Peyer's patch (tissue), 4 donors: ENCODE measurements at places on chromosomes 4 and X. TPM values are rescaled to one million over a fixed set of nuclear protein-coding genes. Genes with fewer than 3 reads are reported as not detected.
A peak's percentile ranks its signal among the peaks of the same experiment; 100 is the strongest.

RBMX2 gene
- 10.2 TPM for total RNA-seq

TMEM144 gene
- 35.1 TPM for total RNA-seq

SLC38A5 gene
- total RNA-seq: 9.1 TPM

MTMR8 gene
- 13.0 TPM for total RNA-seq

FABP2 gene
- total RNA-seq: 130 TPM

SH2D1A gene
- total RNA-seq: 1.6 TPM

HTN1 gene
- not detected for total RNA-seq

SUPT20HL2 gene
- total RNA-seq: not detected

DNA sequence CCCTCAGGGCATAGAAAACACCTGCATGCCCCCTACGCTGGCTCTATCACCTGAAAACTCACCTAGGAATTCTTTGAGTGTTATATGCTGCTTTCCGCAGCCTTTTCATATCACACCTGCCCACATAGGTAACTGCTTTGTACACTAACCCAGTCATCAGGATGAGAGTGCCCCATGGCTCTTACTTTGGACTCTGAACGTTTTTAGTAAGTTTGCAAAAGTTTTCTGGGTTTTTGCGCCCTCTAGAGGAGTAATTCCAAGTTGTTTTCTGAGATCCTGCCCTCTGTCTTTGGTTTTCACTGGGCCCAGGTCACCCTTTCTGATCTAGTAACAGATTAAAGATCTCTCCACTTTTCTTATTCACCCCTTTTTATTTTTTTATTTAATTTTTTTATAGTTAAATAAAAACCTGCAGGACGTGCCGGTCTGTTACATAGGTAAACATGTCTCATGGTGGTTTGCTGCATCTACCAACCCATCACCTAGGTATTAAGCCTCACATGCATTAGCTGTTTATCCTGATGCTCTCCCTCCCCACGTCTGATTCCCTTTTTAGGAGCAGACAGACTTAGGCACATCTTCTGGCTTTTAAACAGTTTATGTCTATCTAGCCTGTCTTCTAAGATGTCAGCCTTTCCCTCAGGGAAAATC lies 139.2 kb downstream of the NWD2 start:
- no peak for DNase-seq

DNA sequence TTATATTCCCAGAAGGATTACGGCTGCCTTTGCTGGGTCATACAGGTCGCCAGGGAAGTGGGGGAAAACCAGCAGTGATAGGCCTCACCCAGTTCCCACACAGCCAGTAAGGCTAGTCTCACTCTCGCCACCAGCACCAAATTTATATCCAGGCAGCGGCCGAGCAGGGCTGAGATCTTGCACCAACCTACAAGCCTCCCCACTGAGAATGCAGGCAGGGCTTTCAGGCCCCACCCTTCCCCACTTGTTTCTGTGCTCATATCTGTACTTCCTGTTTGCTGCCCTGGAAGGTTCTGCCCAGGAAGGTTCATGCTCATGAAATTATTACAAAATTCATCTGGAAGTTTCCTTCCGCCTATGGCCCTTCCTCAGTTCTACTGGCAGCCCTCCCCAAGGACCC lies 179.7 kb downstream of the STIM2 start:
- no peak for DNase-seq

- DNase-seq: no peak
These were observed 84.5 kb downstream of the CD99L2 start for GRCh38 chrX:150813922-150814321.

- no peak for DNase-seq
These were observed 179.4 kb downstream of the DHRSX start for GRCh38 chrX:2321411-2321810.

DNA sequence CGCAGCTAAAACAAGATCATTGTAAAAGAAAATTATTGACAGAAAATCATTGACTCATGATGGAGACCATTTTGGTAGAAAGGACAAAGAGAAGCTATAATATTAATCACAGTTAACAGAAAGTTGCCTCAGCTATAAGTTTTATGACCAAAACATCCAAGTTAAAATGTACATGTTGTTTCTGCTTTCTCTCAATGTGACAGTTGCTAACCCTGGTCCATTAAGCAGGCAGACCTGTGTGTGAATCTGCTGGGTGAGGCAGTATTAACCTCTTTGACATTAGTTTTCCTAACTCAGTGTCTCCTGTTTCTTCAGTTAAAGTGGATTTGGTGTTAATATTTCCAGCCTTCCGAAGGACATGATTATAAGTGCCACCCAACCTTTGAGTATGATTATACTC lies 94.8 kb upstream of the DCLK2 start:
- no peak for DNase-seq

- no peak for DNase-seq
These were observed 14.2 kb downstream of the ZMYM3 start for GRCh38 chrX:71239781-71240180.

DNA sequence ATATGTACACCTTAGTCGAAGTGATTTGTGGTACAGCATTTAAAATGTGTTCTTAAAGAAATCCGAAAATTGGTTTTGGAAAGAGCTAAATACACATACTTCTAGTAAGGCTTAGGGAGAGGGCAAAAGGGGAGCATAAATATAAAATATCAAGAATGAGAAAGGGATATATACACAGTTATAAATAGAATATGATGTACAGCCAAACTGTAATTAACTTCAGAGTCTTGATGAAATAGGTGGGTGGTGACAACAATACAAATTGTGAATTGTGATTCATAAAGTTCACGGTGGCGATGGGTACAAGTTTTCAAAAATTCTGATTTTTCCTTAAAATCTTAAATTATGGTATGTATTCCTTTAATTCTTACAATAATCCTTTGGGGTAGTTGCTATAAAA lies 62.2 kb downstream of the KDM6A start:
- no peak for DNase-seq

- DNase-seq: no peak
These were observed 8.3 kb downstream of the MAGEA11 start for GRCh38 chrX:149720021-149720689.

DNA sequence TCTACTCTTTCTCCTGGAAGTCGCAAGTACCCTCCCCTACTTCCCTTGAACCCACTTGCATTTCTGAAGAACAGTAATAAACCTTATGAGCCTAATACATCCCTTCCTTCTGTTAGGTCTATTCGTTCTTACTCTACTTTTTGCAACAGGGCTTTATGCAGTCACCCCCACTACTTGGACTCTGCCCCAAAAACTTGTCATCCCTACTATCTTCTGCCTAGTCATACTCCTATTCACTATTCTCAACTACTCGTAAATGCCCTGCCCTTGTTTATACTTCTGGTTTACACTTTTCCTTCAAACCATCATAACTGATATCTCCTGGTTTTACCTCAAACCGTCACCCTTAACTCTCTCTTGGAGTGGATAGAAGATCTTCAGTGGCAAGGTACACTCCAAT lies 55.2 kb upstream of the SLIT2 start:
- DNase-seq: no peak

DNA sequence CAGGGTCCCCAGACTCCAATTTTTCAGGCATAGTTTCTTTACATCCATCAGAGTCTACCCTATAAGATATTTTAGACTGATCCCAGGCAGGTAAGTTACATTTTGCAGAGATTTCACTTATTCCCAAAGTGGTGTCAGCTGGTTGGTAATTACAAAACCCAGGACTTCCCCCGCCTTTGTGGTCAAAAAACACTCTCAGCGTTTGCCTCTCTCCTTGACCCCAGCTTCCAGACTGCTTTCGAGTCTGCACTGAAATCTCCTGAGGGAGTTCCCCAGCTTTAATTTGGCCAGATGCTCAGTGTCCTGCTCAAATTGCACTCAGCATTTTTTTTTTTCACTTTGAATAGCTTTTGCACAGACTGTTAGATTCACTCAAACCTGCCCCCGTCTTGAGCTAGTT lies 11.2 kb upstream of the AMOT start:
- no peak for DNase-seq

DNA sequence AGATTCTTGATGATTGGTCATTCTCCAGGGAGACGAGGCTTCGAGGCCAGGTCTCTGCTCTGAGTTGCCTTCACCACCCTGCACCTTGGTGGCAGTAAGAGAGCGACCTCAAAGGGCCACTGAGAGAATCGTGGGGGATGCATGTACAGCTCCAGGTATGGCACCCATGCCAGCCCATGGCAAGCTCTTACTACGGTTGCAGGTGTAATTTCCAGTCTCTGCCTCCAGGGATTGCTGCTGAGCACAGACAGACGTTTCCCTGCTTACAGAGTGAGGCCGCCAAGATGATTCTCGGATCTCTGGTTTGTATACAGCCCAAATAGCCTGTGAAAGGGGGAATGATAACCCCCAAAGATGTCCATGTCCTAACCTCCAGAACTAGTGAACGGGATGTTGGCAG lies 16.3 kb upstream of the DRD5 start:
- no peak for DNase-seq

- DNase-seq: no peak
These were observed 23.7 kb downstream of the MGARP start for GRCh38 chr4:139256349-139256748.

DNA sequence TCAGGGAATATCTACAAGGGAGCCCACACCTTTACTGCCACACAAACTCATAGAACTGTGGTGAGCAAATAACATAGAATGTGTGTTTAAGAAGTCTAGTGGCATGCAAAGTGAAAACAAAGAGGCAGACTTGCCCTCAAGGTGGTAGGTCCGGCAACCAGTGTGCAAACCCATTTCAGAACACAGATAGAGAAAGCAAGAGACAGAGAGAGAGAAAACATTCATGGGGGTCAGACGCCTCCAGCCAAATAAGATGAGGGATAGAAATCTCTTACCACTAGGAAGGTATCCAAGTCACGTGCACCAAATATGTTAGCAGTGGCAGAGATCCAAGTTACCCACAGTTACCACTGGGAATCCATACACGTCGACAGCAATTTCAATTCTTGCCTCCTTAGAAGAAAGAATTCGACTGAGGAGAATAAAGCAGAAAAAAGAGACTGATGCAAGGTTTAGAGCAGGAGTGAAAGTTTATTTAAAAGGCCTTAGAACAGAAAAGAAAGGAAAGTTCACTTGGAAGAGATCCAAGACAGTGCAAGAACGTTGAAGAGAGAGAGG lies 252.8 kb downstream of the NAP1L3 start:
- no peak for DNase-seq

- DNase-seq: no peak
These were observed 7.4 kb downstream of the PCDH18 start for GRCh38 chr4:137524725-137525369.

- DNase-seq: no peak
These were observed 32.2 kb upstream of the SLIT2 start for GRCh38 chr4:20219521-20219920.

- DNase-seq: no peak
These were observed 49.0 kb upstream of the SLC16A2 start for GRCh38 chrX:74372272-74372671.

- DNase-seq: no peak
These were observed 13.0 kb downstream of the NSDHL start for GRCh38 chrX:152843852-152844251.

- DNase-seq: no peak
These were observed 15.2 kb downstream of the LINC00632 start for GRCh38 chrX:140724736-140725135.

DNA sequence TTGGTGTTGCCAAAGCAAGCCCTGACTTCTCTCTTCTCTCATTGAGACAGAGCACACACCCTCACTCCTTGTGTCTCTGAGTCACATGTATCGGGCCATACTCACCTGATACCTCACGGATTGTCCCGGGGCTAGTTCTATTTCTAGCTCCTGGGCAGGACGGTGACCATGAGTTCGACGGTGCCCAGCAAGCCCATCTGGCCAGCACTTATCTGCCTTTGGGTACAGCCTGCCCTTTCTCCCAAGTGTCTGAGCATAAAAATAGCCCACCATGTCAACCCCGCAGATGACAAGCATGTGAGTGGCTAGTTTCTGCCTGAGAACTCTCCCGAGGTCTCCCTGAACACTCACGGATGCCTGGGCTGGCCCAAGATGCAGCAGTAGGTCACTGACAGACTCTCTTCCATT lies 158.5 kb downstream of the DHRSX start:
- no peak for DNase-seq

GRCh38 chrX:97633798-97634197 lies 750.1 kb downstream of the RPA4 start:
- no peak for DNase-seq

DNA sequence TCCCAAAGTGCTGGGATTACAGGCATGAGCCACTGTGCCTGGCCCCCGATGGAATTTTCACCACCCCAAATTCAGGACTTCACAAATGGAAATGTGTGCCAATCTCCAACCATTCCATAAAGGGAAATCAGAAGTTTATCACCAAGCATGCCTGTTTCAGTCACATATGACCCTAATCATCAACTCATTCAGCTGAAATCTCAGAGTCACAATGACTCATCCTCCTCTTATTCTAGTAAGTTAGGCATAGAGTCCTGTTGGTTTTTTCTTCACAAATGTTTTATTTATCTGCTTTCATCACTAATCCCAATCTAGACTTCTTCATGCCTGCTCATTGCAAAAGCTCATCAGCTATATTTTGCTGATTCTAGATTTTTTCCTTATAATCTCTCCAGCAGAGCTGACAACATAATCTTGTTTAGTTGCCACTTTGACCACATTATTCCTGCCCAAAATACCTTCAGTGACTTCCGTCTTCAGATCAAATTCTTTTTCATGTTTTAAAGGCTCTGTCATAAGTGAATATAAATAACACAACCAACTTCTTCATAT lies 83.3 kb downstream of the SLC7A11 start:
- DNase-seq: no peak

DNA sequence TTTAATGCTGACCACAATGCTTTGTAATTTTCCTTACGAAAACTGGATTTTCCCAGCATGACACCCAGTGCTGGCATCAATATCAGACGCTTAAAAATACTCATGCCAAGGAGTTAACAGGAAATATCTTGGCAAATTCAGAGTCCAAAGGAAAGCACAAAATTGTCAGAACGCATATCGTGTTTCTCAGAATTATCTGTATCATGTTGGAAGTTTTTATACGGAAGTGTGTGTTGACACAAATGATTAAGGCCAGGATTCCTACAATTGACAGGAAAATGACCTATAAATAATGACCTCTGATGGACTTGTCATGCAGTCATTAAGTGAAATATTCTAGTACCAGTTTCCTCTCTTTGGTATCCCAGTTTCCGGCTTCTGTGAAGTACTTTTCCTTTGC lies 132.1 kb upstream of the TLL1 start:
- no peak for DNase-seq

DNA sequence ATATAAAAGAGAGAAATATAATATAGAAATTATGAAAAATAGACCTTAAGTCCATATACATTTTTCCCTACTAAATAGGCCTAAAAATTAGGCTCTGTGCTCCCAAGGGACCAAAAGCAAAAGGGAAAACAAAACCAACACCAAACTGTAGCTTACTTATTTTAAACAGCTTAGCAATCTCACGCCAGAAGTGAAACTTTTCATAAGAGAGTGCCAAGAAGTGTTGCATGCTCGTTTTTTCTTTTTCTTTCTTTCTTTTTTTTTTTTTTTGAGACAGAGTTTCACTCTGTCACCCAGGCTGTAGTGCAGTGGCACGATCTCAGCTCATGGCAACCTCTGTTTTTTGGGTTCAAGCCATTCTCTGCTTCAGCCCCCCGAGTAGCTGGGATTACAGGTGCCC lies 250.4 kb downstream of the TMA16 start:
- DNase-seq: no peak

GRCh38 chrX:119455264-119455663 lies 13.0 kb upstream of the SLC25A5 start:
- DNase-seq: no peak

GRCh38 chrX:112819008-112819640 lies 21.5 kb downstream of the AMOT start:
- peak; percentile 52 for DNase-seq
